ENCODE measurements at places on chromosomes 2 and 18. TPM values are rescaled to one million over a fixed set of nuclear protein-coding genes. Genes with fewer than 3 reads are reported as not detected.

- DNase-seq = no peak
Measured at GRCh38 chr2:158719403-158719802, 75.7 kb upstream of the DAPL1 start.

DNA sequence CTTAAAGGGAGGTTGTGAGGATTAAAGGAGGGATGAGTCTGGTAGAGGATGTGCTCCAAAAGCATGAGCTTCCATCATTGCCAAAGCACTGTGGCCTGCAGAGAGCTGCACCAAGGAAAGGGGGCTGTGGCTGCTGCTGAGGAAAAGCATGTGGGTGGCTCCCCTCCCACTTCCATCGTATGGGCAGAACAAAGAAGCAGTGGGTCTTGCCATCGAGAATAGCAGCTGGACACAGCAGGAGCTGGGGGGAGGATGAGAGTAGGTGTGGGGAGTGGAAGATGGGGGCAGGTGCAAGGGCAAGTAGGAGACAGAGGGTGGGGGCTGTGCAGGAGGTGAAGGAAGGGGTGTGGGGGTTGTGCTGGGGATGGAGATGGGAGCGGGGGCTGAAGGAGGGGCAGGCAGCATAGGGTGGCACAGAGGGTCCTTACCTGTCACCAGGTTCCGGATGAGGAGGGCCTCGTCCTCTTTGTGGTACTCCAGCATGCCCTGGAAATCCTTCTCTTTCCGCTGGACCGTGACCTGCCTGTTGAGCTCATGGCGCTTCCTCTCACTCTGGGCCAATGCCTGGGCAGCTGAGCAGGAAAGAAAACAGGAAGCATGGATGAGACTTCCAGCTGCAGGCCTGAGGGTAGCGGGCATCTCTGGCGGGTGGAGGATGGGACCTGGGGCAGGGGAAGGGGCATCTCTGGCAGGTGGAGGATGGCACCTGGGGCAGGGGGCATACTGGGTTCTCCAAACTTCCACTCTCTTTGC lies 33.6 kb upstream of the ACAA2 start:
- DNase-seq = no peak

DNA sequence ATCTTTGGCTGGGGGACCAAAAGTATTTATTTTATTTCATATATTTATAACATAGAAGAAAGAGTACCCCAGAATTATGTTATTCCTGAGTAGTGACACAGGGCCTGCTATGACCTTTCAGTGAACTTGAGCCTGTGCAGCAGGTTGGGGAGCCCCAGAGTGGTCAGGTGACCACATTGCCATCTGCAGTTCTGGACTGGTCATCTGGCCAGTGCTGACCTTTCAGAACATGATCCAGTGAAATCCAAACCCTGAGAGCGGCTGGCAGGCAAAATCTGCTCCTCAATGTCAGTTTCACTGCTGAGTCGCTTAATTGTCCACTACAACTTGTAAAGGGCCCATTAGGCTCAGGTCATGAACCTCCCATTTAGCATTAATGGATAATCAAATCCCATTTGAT lies 336.7 kb upstream of the KCNH7 start:
- DNase-seq = no peak

GRCh38 chr18:35661483-35662146 lies 80.1 kb downstream of the GALNT1 start:
- no peak for DNase-seq

Gene MALT1
- 20.0 TPM for total RNA-seq

Gene COBLL1
- 15.8 TPM for total RNA-seq

Gene NEU2
- total RNA-seq = not detected

Data from H4 (cell line).